ENCODE measurements at places on chromosomes 3 and 15.

- DNase-seq: no peak
These were observed 23.5 kb downstream of the RAB6B start for GRCh38 chr3:133872161-133872560.

- no peak for DNase-seq
These were observed 21.7 kb upstream of the UTS2B start for GRCh38 chr3:191352014-191352413.

DNA sequence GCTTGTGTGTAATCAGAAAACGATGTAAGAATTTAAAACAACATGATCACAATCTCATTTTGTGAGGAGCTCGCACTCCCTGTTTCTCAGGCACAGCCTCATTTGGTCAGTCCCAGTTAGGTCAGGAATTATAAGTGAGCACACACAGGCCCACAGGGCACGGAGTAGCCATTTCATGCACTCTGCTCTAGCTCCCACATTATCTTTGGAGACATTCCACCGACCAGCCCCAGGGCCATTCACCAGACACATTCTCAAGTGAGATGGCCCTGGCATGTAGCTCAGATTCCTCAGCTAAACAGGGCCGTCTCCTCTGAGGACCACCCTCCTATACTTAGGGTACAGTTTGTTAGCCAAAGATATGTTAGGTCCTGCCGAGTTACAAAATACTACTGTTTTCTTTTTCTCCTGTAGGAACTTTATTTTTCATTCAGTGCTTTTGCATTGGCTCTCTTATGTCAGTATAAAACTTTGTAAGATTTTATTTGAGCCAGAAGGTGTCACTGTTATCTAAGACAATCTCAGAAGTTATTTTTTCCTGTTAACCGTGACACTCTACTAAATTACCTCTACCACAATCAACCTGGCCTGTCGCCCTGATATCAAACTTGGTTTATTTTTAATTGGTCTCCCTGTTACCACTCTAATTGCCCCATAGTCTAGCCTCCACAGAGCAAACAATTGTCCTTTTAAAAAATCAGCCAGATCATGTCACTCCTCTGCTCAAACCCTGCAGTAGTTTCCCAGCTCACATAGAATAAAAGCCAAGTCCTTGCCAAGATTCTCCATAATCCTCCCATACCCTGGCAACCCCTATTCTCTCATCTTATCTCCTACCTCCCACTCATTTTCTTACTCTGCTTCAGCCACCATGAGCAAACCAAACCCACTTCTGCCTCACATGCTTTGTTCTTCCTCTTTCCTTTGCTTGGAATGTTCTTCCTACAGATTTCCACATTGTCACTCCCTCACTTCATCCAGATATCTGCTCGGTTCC is 105.7 kb downstream of the PPP2R3A start:
- no peak for DNase-seq

DNA sequence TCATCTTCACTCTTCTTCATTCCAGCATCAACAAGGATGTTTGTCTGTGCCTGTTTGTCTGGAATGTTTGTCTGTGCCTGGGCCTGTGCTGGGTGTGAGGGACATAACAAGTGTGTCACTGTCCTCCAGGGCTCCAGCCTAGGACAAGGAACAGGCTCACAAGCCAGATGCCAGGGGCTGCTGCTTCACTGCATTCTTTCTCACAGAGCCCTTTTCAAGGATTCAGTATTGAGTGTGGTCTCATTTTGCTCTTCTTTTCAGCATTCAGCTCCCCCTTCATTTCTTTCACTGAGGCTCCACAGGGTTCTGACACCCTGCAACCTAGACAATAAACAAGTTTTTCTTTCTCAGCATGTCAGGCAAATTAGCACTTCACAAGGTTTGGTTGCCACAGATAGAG is 43.6 kb upstream of the KY start:
- DNase-seq: no peak

- no peak for DNase-seq
These were observed 61.7 kb downstream of the XXYLT1 start for GRCh38 chr3:195209083-195209846.
